ENCODE measurements at places on chromosomes 6 and 20.

DNA sequence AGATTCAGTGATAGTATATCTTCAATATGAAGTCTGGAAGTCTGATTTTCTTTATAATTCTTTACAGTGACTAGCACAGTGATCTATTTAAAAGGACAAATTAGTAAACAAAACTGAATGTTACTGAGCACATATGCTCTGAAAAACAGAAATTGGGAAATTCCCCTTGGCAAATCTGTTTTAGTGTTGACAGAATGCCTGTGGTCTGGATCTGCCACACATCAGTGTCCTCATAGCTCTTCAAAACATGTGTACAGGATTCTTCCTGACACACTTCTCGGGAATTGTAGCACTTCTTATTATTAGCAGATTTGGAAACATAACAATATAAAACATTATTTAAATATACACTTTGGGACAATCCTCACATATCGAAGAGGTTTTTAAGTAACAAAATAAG lies 354.3 kb downstream of the COL12A1 start:
- no peak for DNase-seq

GRCh38 chr20:34296468-34296867 lies 6.7 kb downstream of the AHCY start:
- DNase-seq: no peak

- no peak for DNase-seq
Measured at GRCh38 chr6:108157981-108158525, 7.8 kb upstream of the NR2E1 start.

DNA sequence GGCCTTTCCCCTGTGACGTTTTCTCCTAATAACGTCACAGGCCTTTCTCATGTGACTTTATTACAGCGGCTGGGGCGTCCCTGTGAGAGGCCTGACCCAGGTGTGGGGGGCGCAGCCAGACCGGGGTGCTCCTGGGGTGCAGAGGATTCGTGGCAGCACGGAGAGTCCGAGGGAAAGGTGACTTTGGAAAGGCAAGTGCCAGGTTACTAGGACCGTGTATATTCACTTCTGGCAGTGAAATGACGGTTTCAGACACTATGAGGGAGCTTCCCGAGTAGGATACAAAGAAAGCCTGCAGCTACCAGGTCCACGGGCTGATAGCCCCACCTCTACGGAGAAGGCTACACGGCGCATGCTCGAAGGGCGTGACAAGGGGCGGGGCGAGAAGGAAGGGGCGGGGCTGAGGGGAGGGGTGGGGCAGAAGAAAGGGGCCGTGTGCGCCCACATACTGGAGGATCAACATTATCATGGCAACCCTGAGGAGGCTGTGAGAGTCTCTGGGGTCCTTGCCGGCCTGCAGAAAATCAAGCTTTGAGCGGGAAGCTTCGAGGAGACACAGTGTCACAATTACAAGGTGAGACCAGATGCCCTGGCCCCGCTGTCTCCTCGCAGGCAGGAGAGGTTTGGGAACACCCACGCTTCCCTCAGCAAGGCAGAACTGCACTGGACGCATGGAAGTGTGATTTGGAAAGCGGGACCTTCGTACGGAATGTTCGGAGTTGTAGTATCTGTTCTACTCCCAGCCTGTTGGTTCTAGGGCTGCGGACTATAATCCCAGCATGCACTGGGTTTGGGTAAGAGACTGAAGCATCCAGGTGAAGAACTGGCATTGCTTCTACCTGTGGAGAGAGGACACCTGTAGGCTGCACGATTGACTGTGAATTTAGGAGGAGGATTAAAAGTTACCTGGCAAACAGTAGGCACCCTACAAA lies 54.4 kb upstream of the ZNF337 start:
- peak; percentile 39 for DNase-seq

- DNase-seq: no peak
Measured at GRCh38 chr20:5080384-5080877, 39.3 kb downstream of the PCNA start.

- DNase-seq: no peak
Measured at GRCh38 chr6:148888856-148889255, 142.0 kb downstream of the UST start.

Measured in 8988T (cell line).